IMR-90 (cell line): ENCODE measurements at places on chromosomes 13 and 19. TPM values are rescaled to one million over a fixed set of nuclear protein-coding genes. Genes with fewer than 3 reads are reported as not detected.

- H3K36me3 ChIP-seq = no peaks in the 10 kb centered on the region
- no peaks in the 10 kb centered on the region for H3K4me1 ChIP-seq
- no peak overlapping the region for H3K27ac ChIP-seq
- no peak for DNase-seq
Observed at GRCh38 chr13:22451327-22451741, 729.4 kb upstream of the SGCG start.

DNA sequence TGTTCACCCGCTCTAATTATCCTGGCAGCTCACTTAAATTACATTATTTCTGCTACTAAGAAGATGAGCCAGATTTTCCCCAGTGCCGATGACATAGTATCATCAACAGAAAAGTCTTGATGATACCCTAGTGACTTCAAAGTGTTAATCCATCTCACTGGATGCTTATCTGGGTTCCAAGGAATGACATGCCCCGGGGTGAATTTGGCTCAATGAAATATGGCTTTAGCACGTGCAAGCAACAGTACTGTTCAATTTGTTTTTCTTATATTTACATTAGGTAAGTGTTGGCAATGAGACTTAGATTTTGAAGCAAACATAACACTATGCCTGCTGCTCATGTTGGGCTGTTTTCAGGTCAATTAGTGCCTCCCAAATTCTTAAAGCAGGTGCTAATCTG, 548.2 kb upstream of the SLITRK1 start:
- peak; percentile 1 for DNase-seq
- no peaks in the 10 kb centered on the region for H3K27me3 ChIP-seq
- H3K4me1 ChIP-seq = peaks cover 1% of the 10 kb centered on the region; the same call in 1 of the 2 replicates
- no peak overlapping the region for H3K4me3 ChIP-seq
- peak overlapping the region; percentile 37; the same call in 1 of the 2 replicates for H3K27ac ChIP-seq
- no peaks in the 10 kb centered on the region for H3K36me3 ChIP-seq

GSX1 gene
- not detected in 2 replicates for total RNA-seq

- no peaks in the 10 kb centered on the region for H3K4me1 ChIP-seq
- no peak overlapping the region for H3K4me3 ChIP-seq
- DNase-seq = no peak
- no peak overlapping the region for H3K27ac ChIP-seq
- H3K36me3 ChIP-seq = no peaks in the 10 kb centered on the region
Observed at GRCh38 chr13:65149687-65150086, 2080.4 kb downstream of the PCDH9 start.

GRCh38 chr13:113784645-113785024, 25.6 kb downstream of the TMEM255B start:
- no peak overlapping the region for H3K4me3 ChIP-seq
- peaks cover 6% of the 10 kb centered on the region; the same call in 1 of the 2 replicates for H3K4me1 ChIP-seq
- no peak for DNase-seq
- no peaks in the 10 kb centered on the region for H3K36me3 ChIP-seq
- H3K27ac ChIP-seq = no peak overlapping the region

- DNase-seq = no peak
- no peaks in the 10 kb centered on the region for H3K36me3 ChIP-seq
- H3K27ac ChIP-seq = no peak overlapping the region
- no peak overlapping the region for H3K4me3 ChIP-seq
- 0 out of 2 replicates have a peak, but pooled peaks cover 2% of the 10 kb centered on the region for H3K27me3 ChIP-seq
Observed at GRCh38 chr13:39641645-39642044, 13.8 kb upstream of the COG6 start.

C19orf85 gene
- not detected in 2 replicates for total RNA-seq

GRCh38 chr19:55068950-55069864, 6.3 kb upstream of the RDH13 start:
- no peaks in the 10 kb centered on the region for H3K36me3 ChIP-seq
- DNase-seq = no peak
- H3K4me3 ChIP-seq = peak overlapping the region; percentile 15; the same call in 1 of the 2 replicates
- H3K27ac ChIP-seq = no peak overlapping the region
- peaks cover 5% of the 10 kb centered on the region; the same call in 1 of the 2 replicates for H3K4me1 ChIP-seq

DNA sequence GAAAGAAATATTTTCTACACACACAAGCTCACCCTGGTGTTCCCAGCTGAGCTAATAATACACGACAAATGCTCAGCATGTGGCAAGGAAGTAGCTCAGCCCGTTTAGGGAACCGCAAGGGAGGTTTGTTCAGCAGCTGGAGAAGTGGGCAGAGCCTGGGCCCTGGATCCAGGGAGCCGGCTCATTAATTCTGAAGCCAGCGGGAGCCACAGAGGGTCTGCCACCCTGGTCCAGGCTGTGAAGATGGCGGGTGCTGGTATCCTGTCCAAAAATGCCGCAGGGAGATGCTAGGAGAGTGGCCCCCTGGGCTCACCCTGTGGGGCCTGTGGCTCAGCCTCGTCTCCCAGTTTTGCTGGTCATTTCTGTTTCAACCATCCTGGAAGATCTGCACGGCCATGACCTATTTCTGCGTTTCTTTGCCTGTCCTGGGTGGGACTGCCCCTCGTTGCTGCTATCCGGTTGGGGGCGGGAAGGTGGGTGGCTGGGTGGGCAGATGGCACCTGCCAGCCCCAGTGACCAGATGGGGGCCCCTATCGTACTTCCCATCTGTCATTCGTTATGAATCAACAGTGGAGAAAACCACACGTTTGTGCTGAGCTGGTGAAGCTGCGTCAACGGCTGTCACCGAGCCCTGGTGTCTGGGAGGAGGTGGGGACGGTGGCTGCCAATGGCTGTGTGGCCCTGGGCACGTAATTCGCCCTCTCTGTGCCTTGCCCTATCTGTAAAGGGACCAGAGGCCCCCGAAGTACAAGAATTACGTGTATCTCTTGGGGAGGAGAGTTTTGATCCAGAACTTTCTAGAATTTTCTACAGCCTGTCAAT, 2.7 kb upstream of the GNA15 start:
- H3K27ac ChIP-seq = no peak overlapping the region
- peak; percentile 21 for DNase-seq
- no peaks in the 10 kb centered on the region for H3K4me1 ChIP-seq
- no peak overlapping the region for H3K4me3 ChIP-seq
- H3K36me3 ChIP-seq = no peaks in the 10 kb centered on the region
- no peaks in the 10 kb centered on the region for H3K27me3 ChIP-seq

DNA sequence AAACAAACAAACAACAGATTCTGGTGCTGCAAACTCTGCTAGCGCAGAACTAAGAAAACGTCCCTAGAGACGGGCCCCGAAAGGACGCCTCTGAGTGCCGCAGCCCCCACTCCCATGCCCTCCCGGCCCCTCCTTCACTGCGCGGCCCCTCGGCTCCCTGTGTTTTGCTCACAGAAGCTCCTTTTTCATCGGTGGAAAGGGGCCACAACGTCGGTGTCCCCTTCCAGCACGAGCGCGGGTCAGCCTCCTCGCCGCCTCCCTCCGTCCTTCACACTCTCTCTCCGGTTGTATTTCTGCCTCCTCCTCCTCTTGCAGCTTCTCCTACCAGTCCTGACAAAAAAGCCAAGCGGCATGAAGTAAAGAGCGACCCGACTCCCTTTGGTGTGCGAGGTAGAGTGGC, 14.8 kb upstream of the F7 start:
- no peaks in the 10 kb centered on the region for H3K4me1 ChIP-seq
- H3K27ac ChIP-seq = no peak overlapping the region
- no peak for DNase-seq
- H3K36me3 ChIP-seq = no peaks in the 10 kb centered on the region
- H3K4me3 ChIP-seq = no peak overlapping the region

NBEA gene
- total RNA-seq = 2.2 TPM in 2 replicates

CGB3 gene
- total RNA-seq = not detected in 2 replicates
